ENCODE measurements at places on chromosomes 16 and 17.

DNA sequence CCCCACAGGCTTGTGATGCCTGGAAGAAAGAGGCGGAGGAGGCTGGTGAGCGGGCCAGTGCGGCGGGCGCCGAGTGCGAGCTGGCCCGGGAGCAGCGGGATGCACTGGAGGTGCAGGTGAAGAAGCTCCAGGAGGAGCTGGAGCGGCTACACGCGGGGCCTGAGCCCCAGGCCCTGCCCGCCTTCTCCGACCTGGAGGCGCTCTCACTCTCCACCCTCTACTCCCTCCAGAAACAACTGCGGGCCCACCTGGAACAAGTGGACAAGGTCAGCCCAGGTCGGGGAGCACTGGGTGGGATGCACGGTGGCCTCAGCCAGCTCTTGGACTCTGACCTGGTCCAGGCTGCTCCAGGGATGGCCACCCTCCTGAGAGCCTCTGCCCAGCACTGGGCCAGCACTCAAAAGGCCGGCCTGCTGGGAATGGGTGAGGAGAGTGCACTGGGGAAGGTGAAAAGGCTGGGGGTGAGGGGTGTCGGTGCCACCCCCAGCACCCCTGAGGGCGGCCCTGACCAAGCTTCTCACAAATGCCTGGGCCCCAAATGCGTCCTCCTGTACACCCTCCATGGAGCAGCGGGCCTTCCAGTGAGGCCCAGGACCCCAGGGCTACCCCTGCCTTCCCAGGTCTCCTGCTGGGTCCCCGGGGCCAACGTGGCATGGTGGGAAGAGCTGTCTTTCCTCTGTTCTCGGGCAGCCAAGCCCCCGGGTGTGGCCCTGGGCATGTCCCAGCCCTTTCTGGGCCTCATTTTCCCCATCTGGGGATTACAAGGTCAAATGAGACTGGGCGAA is 20.8 kb downstream of the UNC13D start:
- no peak for DNase-seq

GRCh38 chr17:48102043-48102750 is 919 bp upstream of the CBX1 start:
- no peak for DNase-seq

GRCh38 chr16:11711662-11712061 is 31.0 kb downstream of the TXNDC11 start:
- DNase-seq, result no peak

- DNase-seq, result no peak
Observed at GRCh38 chr17:3693829-3694231, 2.1 kb downstream of the P2RX5 start.

DNA sequence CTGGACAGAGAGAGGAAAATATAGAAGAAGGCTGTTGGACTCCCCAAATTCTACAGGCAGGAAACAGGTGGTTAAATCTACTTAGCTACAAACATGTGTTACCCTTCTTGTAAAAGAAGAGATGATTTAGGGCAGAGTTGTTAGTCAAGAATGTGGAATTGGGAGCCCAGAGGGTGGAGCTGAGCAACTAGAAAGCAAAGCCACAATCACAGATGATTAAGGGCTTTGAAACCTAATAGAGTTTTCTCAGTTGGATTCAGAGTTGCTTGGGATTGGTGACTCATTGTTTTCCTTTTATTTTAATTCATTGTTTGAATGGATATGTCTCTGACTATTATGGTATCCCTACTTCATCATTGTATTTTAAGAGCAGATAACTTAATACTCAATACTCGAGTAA is 6.2 kb downstream of the ACSM5 start:
- DNase-seq, result no peak

GRCh38 chr17:50559674-50560184 is 786 bp upstream of the CACNA1G start:
- no peak for DNase-seq

DNA sequence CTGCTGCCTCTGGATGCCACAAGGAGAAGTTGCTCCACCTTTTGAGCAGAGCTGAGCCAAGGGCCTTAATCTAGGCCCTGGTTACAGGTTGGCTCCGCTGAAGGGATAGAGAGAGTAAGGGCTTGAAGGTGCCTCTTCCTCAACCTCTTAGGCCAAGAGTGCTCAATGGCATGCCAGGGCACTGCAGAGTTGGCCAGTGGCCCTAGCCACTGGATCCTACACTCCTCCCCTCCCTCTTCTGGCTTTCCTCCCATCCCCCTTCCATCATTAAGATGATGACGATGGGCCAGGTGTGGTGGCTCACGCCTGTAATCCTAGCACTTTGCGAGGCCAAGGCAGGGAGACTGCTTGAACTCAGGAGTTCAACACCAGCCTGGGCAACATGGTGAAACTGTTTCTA is 50.5 kb downstream of the MYO18A start:
- no peak for DNase-seq

- no peak for DNase-seq
Observed at GRCh38 chr17:67831268-67831667, 6.0 kb downstream of the BPTF start.

GRCh38 chr16:3068487-3068886 is 3.0 kb downstream of the IL32 start:
- DNase-seq, result no peak

DNA sequence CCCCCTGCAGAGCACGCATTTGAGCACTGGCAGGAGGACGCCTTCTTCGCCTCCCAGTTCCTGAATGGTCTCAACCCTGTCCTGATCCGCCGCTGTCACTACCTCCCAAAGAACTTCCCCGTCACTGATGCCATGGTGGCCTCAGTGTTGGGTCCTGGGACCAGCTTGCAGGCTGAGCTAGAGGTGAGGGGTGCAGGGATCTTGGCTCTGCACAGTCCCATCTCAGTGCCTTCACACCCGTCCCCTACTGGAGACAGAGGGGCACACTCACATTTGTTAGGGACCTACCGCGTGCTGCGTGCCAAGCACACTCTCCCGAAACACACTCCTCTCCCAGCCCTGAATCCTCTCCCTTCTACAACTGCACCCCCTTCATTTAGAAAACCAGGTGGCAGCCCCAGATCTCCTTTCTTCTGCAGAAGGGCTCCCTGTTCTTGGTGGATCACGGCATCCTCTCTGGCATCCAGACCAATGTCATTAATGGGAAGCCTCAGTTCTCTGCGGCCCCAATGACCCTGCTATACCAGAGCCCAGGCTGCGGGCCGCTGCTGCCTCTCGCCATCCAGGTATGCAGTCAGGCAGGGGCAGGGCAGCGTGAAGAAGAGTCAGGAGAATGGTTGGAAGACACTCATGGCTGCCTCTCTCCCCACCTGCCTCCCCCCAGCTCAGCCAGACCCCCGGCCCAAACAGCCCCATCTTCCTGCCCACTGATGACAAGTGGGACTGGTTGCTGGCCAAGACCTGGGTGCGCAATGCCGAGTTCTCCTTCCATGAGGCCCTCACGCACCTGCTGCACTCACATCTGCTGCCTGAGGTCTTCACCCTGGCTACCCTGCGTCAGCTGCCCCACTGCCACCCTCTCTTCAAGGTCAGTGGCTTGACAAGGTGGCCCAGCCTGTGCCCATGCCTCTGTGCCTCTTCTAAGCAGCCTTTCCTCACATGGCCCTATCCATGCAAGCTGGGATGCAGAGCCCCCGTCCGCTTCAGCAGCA is 6.3 kb downstream of the ALOX15B start:
- DNase-seq, result no peak

DNA sequence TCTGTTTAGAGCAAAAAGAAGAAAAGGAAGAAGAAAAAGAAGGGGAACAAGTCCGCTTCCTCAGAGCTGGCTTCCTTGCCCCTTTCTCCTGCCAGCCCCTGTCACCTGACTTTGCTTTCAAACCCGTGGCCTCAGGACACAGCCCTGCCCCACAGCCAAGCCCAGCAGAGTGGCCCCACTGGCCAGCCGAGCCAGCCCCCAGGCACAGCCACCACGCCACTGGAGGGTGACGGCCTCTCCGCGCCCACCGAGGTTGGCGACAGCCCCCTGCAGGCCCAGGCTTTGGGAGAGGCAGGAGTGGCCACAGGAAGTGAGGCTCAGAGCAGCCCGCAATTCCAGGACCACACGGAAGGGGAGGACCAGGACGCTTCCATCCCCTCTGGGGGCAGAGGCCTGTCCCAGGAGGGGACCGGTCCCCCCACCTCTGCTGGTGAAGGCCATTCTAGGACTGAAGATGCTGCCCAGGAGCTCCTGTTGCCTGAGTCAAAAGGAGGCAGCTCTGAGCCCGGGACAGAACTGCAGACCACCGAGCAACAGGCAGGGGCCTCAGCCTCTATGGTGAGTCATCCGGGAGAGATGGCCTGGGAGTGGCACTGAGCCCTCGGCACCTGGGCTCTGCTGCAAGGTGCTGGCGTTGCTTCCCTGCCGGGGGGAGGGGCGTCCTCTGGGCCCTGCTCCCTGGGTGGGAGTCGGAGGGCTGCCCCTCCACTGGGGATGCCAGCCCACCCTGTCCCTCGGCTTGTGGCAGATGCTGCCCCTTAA is 27.3 kb downstream of the RNF213 start:
- DNase-seq, result no peak

DNA sequence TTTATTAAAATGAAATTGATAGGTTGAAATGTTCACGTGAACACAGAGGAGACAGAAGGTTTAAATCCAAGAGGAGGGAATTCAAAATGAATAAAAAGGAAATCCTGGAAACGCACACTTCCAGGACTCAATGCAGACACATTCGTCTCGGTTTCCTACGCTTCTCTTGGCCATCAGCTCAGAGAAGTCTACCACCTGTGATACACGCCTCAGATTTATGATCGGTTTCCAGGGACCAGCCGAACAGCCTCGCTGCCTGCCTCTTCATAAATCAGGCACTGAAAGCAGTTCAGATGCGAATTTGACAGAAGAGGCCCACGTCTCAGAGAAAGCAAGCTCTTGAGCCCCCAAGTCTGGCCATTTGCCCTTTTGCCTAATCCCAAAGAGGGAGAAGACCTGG is 125.5 kb upstream of the IRX3 start:
- DNase-seq, result no peak

DNA sequence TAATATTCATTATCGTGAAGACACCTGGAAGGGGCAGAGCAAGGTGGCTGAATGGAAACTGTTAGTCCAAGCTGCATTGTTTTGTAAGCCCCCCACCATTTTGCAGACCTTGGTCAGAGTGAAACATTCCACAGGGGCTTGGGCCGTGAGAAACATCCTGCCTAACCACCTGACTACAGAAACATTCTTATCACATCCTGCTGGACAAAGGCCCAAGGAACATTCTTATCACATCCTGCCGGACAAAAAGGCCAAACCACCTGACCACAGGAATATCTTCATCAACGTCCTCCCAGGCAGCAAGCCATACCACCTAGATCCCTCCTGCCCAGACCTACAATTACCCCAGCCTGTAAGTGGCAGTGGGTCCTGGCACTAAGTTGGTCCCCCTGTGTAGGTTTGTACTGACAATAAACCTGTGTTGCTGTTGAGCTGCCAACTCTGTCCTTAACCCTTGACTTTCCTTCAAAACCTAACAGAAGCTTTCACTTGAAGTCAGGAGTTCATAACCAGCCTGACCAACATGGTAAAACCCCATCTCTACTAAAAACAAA is 19.6 kb downstream of the ATF7IP2 start:
- DNase-seq, result no peak

DNA sequence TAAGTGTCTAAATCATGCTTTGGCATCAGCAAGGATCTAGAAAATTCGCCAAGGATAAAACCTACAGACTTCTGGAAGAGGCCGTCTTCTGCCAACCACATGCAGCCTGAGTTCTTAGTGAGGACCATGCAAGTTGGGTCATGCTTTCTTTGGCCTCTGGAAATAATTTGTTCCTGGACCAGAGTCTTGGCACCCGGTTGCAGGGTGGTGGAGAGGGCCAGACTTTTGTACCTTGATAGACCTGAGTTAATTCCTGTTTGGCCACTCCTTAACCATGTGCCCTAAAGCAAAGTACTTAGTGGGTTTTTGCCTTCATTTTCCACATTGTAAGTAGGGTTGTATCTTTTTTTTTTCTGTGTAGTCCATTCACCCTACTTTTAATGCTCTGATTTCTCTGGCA is 283.4 kb upstream of the IRX5 start:
- no peak for DNase-seq

DNA sequence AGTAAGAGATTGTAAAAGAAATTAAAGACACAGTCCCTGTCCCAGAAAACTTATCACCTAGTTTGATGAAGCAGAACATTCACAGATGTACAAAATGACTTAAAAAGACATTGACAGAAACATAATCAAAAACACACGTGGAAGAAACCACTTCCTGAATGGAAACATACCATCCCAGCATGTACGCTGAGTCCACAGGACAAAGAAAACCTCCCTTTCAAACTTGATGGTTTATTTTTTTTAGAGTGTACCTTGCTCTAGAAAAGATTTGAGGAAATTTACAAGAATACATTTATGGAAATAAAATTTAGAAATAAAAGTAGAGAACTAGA is 140.9 kb downstream of the PMP22 start:
- no peak for DNase-seq

Measured in stimulated activated CD4-positive, alpha-beta T cell treated with anti-CD3 and anti-CD28 coated beads, TNF-alpha, amount 100 ng/mL, for 1 hour (primary cell).